SW 1271 (cell line): ENCODE measurements at places on chromosomes 12 and 14.
A peak's percentile ranks its signal among the peaks of the same experiment; 100 is the strongest.

DNA sequence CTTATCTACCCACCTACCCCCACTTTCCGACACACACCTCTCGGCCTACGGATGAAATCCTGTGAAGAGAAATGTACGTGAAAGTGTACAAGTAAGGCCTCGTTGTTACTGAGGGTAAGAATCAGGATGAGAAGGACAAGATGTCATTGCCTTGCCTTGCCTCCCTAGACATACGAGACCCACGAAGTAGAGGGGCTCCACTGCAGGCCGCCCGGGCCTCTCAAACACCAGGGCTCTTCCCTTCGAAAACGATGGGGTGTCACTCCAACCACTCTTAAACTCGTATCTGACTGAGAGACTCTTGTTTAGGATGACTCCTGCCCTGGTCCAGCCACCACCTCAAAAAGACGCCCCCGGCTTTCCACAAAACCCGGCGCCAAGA, 498 bp downstream of the RACGAP1 start:
- no peak for DNase-seq

DNA sequence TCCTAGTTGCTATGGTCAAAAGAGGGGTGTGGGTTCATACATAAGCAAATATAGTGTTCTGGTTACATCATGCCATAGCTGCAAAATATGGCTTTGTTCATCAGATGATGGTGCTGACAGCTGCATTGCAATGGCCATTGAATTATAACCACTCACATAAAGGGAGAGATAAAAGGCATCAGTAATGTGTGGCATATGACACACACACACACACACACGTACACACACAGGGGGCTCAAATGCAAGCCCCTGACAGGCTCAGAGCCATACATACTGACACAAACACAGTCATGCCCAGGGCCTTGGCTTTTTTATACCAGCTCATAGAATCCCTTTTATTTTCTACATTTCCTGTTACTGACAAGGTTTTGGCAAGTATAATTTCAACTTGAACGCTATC, 698.9 kb downstream of the BCL11B start:
- DNase-seq: no peak

- no peak for DNase-seq
Measured at GRCh38 chr14:75051556-75051899, 261 bp upstream of the MLH3 start.

DNA sequence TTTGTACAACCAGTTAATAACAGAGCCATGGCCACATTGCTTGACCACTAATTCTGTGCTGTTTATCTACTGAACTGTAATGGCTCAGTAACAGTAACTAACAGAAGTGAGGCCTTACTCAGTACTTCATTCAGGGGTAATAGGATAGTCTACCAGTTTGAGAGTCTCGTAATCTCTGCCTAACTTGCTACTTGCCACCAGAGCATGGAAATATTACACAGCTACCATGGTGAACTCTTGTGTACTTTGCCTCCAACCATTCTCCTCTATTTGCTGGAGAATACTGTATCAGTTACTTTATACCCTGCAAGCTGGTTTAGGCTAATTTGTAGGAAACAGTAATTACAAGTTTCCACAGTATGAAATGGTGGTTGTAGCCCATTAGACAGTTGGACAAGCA, 10.6 kb downstream of the SCFD1 start:
- DNase-seq: no peak

DNA sequence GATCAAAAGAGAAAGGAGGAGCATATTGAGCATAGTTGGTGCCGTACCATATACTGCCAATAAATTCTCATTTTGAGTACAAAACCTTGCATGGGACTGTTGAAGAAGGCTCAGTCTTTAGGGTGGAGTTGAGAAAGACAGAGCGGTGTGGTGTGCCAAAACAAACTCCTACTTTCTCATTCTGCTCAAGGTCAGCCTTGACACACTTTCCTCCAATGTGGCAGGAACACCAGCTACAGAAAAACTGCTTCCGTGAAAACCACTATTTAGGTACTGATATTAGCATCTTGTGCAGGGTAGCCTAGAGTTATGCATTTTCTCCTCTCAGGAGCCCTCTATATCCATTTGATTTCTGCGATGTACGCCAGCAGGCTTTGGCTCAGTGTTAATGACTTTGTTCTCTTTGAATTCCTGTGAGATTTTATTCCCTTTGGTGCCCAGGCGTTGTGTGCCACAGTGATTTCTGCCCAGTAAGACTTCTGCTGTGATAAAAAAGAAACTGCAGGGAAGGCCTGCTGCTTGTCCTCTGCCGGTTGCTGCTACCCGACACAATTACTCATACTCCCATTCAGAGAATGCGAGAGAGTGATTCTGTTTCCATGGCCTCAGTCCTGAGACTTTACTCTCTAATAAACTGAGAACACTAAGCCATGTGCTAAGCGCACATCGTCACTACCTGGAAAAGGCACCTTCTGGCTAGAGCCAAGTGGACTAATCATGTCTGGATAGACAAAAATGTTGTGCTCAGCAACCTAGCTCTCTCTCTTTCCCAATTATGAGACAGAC, 88.3 kb upstream of the MDM1 start:
- DNase-seq: no peak

- DNase-seq: no peak
Measured at GRCh38 chr14:64732066-64732465, 27.8 kb downstream of the PLEKHG3 start.

DNA sequence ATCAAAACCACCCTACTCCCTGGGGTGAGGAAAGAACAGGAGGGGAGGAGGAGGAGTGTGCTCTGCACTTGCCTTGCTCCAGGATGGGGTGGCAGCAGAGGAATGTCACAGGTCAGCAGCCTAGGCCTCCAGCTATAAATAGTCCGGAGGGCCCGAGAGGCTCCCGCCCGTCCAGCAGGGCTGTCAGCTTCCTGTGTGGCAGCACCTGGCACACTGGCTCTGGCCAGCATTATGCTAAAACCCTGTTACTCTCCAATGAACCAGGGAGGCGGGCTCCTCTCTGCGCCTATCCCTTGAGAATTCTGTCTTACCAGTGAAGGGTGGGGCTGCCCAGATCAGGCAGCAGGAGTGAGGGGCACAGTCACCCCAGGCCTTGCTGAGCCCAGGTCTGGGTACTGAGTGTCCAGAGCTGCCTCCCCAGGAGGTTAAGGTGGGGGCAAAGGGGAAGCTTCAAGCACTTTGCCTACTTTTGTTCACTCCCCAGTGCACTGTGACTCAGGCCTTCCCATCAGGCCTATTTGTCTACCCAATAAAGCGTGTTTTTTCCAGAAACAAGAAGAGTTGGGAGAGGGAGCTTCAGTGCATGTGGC, 1.2 kb upstream of the COX14 start:
- DNase-seq: no peak

DNA sequence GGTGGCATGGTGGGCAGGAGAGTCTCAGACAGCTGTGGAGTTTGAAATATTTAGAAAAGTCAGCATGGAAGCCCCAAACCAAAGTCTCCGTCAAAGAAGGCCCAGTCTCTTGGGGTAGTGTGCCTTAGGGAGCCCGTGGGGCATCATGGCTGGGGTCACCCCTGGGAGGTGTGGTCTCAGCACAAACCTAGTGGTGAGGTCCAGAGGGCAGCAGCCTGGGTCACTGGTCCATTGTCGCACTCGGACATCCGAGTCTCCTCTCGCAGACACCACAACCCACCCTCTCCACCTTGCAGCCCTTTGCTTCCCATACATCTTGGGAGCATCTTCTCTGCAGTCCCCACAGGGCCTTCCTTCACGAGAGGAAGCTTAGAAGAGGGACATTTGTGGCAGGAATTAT, 588.0 kb upstream of the TMEM132C start:
- DNase-seq: no peak

- no peak for DNase-seq
Measured at GRCh38 chr14:59926534-59926933, 6.6 kb downstream of the LRRC9 start.

- DNase-seq: no peak
Measured at GRCh38 chr14:56808383-56809269, 1.7 kb downstream of the OTX2 start.

GRCh38 chr12:60803147-60803546, 1207.3 kb downstream of the SLC16A7 start:
- DNase-seq: no peak

- no peak for DNase-seq
Measured at GRCh38 chr14:104360501-104360900, 219.1 kb upstream of the C14orf180 start.

- DNase-seq: peak; percentile 44
Measured at GRCh38 chr14:35292770-35293561, 784 bp downstream of the PSMA6 start.

DNA sequence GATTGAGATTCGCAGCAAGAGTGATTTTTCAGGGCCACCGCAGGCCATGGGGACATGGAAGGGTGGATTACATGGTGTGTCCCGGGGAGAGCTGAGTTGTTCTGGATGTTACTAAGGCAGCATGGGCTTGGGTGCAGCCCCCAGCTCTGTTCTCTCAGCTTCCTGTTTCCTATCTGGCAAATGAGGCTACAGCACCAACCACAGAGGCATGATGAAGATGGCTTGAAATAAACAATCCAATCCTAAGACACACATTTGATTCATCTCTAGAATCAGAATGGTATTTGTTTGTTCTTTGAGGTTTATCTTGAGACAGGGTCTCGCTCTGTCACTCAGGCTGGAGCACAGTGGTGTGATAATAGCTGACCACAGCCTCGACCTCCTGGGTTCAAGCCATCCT, 21.6 kb downstream of the GLTP start:
- no peak for DNase-seq

GRCh38 chr14:51018521-51018920, 74.2 kb upstream of the PYGL start:
- no peak for DNase-seq

GRCh38 chr14:56474419-56475022, 105.1 kb upstream of the TMEM260 start:
- DNase-seq: peak; percentile 32

- DNase-seq: no peak
Measured at GRCh38 chr12:71250166-71250565, 92.4 kb upstream of the TSPAN8 start.

DNA sequence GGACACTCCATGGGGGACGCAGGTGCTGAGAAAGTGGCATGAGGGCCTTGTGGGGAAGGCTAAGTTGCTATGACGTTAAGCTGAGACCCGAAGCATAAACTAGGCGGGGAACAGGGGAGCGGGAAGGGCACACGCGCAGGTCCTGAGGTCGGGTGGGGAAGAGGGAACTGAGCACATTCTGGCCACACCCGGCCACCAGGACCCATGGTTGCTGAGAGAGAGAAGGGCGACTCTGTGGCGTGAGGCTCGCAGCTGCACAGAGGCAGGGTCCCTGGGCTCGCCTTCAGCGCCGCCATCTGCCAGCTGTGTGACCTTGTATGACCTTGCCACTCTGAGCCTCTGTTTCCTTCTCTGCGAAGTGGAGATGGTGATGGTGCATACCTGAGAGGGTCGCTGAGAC, 182.5 kb downstream of the PHETA1 start:
- DNase-seq: no peak

GRCh38 chr14:64879635-64880220, at the start of gene SPTB:
SPTB (minus strand) TSS chr14:64879907; CDS start chr14:64823094, 56,813 bp downstream.
- no peak for DNase-seq

DNA sequence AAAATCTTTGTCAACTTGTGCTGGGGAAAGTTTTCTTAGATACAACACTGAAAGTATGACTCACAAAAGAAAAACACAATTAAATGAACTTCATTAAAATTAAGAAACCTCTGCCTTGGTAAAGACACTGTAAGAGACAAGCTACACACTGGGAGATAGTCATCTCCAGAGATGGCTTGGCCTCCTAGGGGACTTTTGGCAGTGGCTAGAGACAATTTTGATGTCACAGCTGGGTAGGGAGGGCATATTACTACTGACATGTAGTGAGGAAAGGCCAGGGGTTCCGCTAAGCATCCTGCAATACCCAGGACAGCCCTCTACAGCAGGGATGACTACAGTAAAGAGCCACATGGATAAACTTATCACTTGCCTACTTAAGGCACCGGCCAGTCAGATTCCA, 8.7 kb upstream of the RNASE4 start:
- DNase-seq: no peak

DNA sequence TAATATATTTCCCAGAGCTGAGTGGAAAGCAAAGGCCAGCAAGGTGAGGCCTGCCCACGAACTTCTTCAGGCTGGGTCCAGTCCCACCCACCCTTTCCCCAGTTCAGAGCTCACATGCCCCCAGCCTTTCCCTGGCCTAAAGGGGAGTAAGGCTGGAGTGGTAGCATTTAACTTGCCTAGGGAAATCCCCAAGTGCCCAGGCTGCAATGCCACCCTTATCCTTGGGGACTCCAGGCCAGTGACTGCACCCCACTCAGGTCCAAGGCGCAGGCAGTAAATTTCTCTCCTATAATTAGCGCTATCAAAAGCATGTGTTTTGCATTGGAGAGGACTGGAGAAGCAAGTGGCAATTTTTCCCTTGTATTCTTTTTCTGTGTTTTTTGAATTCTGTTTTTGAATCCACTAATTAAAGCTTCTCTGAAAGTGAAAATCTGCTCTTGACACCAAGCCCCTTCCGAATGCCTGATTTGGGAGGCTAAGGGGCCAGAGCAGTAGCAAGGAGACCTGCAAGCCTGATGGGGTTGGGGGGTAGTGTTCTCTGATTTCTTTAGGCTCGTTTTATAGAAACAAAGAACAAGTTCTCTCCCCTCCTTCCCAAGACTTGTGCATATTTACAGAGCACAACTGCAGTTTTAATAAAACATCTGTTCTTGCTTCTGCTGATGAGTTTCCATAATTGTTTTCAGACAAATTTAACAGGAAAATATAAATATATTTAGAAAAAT, 3.5 kb upstream of the HOXC6 start:
- no peak for DNase-seq

DNA sequence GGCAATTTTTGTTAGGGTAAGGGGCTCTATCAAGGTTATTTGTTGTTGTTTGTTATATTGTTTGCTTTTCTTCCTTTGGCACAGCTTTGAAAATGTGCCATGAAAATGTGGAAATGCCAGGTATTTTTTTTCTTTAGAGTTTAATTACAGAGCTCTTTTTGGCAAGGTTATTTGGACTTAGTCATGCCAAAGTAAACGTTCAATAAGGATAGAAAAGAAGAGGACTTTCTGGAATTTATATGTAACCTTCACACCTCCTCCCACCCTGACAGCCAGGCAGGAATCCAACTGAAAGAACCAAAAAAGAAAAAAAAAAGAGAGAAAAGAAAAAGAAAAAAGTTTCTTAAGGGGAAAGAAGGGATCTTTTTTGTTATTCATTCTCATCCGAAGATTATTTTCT, 217.8 kb downstream of the KITLG start:
- DNase-seq: no peak

DNA sequence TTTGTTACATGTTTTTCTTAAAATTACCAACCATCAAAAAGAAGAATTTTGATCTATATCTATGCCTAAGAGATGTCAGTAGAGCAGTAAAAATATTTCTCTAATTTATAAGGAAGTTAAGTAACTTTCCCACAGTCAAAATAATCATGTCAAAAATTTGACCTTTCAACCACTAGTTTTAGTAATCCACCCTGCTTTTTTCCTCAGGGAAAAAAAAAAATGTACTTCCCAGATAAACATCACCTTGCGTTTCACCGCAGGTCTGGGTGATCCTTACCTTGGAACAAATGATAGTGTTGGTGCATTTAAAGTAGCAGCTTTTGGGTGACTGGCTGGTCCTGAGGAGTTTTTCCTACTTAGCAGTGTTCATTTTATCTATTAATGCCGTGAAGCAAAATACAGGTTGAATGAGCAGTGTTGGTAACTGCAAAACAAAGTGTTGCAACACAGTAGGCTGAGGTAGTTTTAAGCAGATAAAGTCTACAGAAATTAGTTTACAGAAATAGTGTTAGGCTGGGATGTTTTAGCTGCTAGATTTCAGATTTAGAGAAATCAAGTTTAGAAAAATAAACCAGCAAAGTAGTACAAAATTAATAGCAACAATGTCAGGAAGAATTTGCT, 137.2 kb upstream of the DNM1L start:
- DNase-seq: no peak
